NCI-H1436 (cell line): ENCODE measurements at places on chromosomes 7 and 10.

GRCh38 chr10:9147475-9147874 lies 1093.0 kb downstream of the GATA3 start:
- DNase-seq, result no peak

DNA sequence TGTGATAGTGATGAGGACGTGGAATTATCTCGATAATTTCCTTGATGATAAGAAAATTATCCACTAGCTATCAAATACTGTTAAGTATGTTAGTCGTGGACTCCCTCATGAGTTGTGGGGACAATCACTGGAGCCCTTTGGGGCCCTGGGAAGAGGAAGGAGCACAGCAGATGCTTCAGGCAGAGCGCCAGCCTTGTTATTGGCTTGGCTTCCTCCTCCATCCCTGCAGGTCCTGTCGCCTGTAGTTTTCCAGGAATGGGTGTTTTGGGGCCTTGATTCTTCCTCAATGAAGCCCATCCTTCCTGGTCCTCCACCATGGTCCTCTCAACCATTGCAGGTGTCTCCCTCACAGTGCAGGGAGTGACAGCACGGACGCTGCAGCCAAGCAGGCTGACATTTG lies 32.5 kb upstream of the ZNF32 start:
- no peak for DNase-seq

- no peak for DNase-seq
Observed at GRCh38 chr7:90853205-90853604, 257.1 kb downstream of the CDK14 start.

- DNase-seq, result no peak
Observed at GRCh38 chr7:77867537-77867865, 68.9 kb downstream of the PHTF2 start.

DNA sequence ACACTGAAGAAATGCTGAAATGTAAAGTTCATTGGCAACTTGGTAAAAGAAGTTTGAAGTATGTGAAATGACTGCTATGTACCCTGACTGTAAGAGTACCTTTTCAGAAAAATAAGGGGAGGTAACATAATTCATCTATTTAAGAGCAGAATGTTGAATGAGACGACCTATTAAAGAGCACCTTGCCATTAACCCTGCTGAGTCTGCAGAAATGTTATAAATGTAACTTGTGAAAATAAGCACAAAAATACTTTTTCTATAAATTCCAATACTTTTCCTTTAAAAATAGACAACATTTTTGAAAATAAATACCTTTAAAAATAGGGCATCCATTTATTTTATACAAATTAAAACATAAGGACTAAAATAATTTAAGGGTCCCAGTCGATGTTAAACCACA lies 7.7 kb downstream of the TM9SF3 start:
- DNase-seq, result no peak

GRCh38 chr10:73959484-73960243 lies 38.3 kb upstream of the VCL start:
- no peak for DNase-seq
